Prostate gland (tissue), 2 donors: ENCODE measurements at places on chromosomes 5 and 9. TPM values are rescaled to one million over a fixed set of nuclear protein-coding genes. Genes with fewer than 3 reads are reported as not detected.

DNA sequence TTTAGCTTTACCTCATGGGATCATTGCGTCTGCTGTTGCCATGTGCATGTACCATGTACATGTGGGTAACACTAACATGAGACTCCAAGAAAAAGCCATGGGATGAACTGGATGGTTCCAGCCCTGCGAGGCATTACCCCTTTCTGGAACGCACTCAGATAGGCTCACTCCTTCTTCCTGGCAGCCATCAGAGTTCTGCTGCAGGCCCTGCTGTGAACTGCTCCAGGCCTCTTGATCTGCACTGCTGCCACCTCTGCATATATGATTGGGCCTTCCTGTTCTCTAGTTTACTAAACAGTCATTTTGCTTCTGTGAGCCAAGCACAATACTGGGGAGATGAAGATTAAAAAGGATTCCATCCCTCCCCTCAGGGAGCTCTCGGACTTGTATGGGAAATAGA lies 220.5 kb downstream of the CD180 start:
- no peaks in the 10 kb centered on the region for H3K27me3 ChIP-seq
- no peaks in the 10 kb centered on the region for H3K36me3 ChIP-seq
- no peaks in the 10 kb centered on the region for H3K4me1 ChIP-seq
- no peak overlapping the region for H3K4me3 ChIP-seq

- no peak overlapping the region for H3K27ac ChIP-seq
- H3K4me1 ChIP-seq, result no peaks in the 10 kb centered on the region
- H3K27me3 ChIP-seq, result peaks cover 2% of the 10 kb centered on the region
- no peaks in the 10 kb centered on the region for H3K36me3 ChIP-seq
- no peak overlapping the region for H3K4me3 ChIP-seq
Measured at GRCh38 chr5:115084246-115084793, 85.4 kb downstream of the TRIM36 start.

DNA sequence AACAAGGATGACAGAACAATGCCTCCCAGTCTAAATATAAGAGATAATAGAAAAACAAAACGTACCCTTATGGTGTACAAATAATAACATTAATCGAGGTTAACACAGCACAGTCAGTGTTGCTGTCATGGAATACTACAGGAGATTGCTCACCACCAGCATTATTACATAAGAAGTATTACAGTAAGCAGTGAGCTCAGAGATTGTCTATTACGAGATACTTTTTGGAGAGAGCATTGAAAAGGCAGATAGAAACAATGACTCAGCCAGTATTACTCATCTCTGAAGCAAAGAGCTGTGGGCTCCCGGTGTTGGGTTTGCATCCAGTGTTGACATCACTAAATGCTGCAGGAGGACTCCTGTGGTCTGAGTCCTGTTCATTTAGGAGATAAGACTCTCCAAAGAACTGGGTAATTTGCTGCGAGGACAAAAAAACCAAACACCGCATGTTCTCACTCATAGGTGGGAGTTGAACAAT lies 191.9 kb upstream of the SEMA6A start:
- H3K27ac ChIP-seq, result no peak overlapping the region
- DNase-seq, result no peak
- no peaks in the 10 kb centered on the region for H3K36me3 ChIP-seq

DNA sequence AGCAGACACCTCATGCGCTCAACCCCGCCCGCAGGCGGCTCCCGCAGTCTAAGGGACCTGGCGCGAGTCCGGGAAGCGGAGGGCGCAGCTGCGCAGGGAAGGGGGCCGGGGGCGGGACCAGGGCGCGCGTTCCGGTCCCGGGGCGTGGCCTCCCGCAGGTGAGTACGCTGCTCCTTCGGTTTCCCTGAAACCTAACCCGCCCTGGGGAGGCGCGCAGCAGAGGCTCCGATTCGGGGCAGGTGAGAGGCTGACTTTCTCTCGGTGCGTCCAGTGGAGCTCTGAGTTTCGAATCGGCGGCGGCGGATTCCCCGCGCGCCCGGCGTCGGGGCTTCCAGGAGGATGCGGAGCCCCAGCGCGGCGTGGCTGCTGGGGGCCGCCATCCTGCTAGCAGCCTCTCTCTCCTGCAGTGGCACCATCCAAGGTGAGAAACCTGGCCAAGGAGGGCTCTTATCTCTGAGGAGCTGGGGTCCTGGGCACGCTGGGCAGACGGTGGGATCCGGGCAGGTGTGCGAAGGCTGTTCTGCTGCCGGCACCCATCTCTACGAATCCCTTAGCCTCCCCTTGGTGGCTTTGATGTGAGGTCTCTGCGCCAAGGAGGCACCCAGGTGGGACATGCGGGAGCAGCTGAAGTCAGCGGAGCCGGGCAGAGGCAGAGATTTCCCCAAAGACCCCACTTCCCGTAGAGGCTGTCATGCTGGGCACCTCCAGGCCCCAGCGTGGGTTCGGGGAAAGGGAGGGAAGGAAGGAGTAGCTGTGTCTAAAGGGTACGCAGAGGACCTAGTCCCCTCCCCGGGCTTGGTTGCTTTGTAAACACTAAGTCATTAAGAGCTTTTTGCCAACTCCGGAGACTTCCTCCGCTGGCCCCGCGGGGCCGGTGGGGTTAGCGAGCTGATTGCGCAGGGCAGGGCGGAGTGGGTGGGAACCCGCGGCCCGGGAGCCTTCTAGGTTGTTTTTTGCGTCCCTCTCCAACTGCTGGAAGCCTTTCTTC lies at the start of gene F2RL1:
F2RL1 (plus strand) TSS at position 187 of the 988 bp plus-strand sequence; CDS start at position 340, 153 bp downstream.
- no peaks in the 10 kb centered on the region for H3K27me3 ChIP-seq
- DNase-seq, result peak; percentile 85
- peak within 1 kb of the TSS; percentile 52 for H3K4me3 ChIP-seq

DNA sequence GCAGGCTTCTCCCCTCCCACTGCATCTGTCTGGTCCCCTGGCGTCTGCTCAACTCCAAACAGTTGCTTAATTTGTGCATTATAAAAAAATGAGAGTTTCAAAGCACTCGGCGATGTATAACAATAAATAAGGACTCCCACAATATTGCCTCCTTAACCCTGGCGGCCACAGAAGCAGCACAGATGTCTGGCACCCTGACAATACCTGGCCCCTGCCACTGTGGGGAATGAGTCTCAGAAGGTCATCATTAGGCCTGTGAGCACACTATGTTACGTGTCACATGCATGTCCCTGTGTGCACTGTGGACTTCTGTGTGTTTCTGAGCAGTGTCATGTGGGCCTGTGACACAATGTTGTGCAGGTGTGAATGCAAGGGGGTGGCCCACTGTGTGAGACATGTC lies 236.5 kb downstream of the PBX3 start:
- no peak overlapping the region for H3K27ac ChIP-seq
- H3K27me3 ChIP-seq, result no peaks in the 10 kb centered on the region
- DNase-seq, result no peak
- no peaks in the 10 kb centered on the region for H3K36me3 ChIP-seq
- H3K4me3 ChIP-seq, result no peak overlapping the region
- H3K4me1 ChIP-seq, result no peaks in the 10 kb centered on the region

- no peaks in the 10 kb centered on the region for H3K27me3 ChIP-seq
- H3K4me1 ChIP-seq, result peaks cover 3% of the 10 kb centered on the region
- H3K36me3 ChIP-seq, result no peaks in the 10 kb centered on the region
- no peak overlapping the region for H3K4me3 ChIP-seq
Measured at GRCh38 chr5:64789457-64789856, 20.7 kb downstream of the CWC27 start.

DNA sequence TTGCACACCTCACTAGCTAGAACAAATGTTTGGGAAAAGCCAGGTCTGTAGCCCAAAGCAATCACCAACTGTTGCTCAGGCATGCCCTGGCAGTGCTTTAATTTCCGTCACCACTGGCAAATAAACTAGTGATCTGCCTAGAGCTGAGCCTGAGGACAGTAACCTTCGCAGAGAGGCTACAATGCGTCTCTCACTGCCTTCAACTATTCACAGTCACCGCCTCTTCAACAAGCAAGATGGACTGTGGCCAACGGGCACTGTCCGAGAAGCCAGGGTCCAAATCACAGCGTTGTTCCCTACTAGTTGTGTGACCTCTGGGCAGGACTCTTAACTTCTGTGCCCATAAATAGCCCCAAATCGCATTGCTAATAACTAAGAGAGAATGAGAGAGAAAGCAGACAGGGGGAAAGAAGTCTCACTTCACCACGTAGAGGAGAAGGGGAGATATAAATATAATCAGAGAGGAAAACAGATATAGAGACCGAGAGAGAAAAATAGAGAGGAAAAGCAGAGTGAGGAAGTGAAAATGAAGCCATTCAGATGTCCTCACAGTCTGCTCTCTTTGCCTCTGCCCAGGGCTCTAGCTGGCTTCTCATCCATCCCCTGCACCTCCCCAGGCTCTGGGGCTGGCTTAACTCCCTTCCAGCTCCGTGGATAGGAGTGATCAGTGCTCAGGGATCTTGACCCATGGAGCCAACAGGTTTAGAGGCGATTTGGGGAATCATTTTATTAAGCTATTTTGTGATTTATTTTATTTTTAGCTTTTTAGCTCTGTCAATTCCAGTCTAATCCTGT lies 157.9 kb downstream of the ZDHHC21 start:
- peaks cover 2% of the 10 kb centered on the region for H3K27me3 ChIP-seq
- H3K27ac ChIP-seq, result no peak overlapping the region
- H3K4me3 ChIP-seq, result no peak overlapping the region
- no peaks in the 10 kb centered on the region for H3K36me3 ChIP-seq

DNA sequence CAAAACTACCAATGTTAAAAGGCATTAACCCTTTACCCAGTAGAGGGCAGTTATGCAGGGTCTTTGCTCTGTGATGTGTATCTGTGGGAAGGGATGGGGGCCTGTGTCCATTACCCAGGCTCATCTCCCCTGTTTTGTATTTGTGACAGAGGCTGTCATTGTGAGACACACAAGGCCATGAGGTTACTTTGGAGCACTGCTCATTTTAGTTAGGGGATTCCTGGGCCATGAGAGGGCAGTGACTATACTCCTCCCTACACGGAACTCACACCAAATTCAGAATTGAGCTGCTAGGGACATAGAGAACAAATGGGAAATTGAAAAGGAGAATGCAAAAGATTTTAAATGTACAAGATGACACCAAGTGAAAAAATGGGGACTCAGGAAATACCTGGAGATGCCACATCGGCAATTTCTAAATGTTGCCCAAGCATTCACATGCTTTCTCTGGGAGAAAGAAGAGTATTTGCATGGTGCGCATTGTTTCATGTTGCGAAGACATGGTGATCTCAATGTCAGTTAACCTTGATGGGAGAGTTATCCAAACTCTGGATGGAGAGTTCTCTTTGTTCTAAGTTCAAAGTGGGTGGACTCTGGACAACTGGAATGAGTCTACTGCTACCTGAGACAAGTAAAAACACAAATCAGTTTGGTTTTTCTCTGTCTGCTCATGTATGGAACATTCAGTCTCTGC lies 32.5 kb downstream of the C9orf152 start:
- no peak overlapping the region for H3K4me3 ChIP-seq
- H3K36me3 ChIP-seq, result no peaks in the 10 kb centered on the region
- H3K27me3 ChIP-seq, result no peaks in the 10 kb centered on the region
- no peak overlapping the region for H3K27ac ChIP-seq
- no peaks in the 10 kb centered on the region for H3K4me1 ChIP-seq
- DNase-seq, result no peak

DNA sequence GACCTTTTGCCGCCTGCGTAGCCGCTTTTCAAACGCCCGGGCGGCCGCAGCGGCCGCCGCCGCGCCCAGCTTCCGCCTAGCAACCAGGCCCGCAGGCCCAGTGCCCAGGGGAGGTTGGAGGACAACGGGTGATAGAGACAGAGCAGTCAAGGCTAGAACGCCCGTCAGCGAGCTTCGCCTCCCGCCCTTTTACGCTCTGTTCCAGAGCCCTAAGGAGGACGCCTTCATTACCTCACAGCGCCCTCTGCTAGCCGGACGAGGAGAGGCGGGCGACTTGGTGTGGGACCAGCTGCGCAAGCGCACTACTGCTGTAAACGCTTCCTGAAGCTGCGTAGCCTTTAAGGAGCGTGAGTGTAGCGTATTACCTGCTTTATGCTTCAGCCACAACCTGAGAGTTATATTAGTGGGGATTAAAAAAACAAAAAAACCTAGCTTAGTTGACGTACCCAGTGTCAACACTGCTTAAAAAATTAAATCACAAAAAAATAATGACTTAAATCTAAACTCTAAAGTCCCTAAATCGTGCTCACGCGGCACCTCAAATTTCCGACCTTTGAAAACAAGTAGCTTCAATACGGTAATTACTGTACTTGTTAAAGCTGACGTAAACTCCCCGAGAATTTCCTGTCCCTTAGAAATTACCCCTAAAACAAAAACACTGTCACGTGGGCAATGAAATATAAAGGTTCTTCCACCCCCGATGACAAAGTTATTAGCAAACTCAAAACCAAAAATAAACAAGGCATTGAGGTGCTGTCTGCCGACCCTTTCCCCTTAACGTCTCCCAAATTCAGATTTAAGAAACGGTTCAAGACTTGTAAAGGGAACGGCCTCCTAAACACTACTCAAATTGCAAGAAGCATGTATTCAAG lies at the start of gene CEP120:
CEP120 (minus strand) TSS at position 126 of the 872 bp plus-strand sequence. CDS start 405 bp downstream, outside the sequence.
- H3K27ac ChIP-seq, result peak within 1 kb of the TSS; percentile 85
- DNase-seq, result peak; percentile 99
- no peaks in the 10 kb centered on the region for H3K4me1 ChIP-seq
- H3K27me3 ChIP-seq, result no peaks in the 10 kb centered on the region

- no peaks in the 10 kb centered on the region for H3K36me3 ChIP-seq
- no peaks in the 10 kb centered on the region for H3K27me3 ChIP-seq
- H3K4me3 ChIP-seq, result no peak overlapping the region
- H3K4me1 ChIP-seq, result no peaks in the 10 kb centered on the region
Measured at GRCh38 chr5:15966066-15966640, 213.4 kb downstream of the MARCHF11 start.

DNA sequence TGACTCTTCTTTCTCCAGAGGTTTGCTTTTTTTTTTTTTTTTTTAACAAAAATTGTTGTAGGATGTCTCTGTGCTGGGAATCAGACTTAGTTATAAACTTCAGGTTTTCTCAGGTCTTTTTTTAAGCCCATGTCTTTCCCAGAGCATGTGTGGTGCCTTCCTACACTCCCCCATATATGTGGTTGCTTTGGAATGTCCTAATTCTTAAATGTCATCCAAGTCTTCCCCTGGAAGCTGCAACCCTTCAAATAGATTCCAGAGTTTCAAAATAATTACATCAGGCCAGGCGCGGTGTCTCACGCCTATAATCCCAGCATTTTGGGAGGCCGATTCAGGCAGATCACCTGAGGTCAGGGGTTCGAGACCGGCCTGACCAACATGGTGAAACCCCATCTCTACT lies 73.2 kb upstream of the FAM120A start:
- DNase-seq, result no peak
- no peaks in the 10 kb centered on the region for H3K36me3 ChIP-seq
- H3K27ac ChIP-seq, result no peak overlapping the region

DNA sequence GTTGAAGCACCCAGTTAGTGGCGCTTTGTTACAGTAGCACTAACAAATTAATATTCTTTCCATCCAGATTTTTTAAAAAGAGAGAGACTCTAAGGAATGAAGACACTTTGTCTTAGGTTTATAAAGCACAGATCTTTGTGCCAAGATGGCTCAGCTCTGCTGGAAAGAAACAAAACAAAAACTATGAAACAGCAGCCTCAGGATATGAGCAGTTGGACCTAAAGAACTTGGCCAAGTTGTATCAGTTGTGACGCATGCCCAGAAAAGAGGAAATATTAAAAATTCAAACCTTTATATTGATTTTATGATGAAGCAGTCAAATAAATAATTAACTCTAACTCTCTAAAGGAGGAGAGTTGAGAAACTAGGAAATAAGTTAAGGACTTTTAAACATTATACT lies 427.2 kb downstream of the SPOCK1 start:
- peak overlapping the region; percentile 6 for H3K27ac ChIP-seq
- H3K4me3 ChIP-seq, result no peak overlapping the region
- no peaks in the 10 kb centered on the region for H3K27me3 ChIP-seq
- DNase-seq, result no peak
- H3K36me3 ChIP-seq, result no peaks in the 10 kb centered on the region

Gene FOXD4L3
- not detected for total RNA-seq

Gene OMD
- total RNA-seq, result 6.5 TPM

Gene RANBP17
- 5.4 TPM for total RNA-seq
